ENCODE measurements at places on chromosomes 11 and 22. TPM values are rescaled to one million over a fixed set of nuclear protein-coding genes. Genes with fewer than 3 reads are reported as not detected.

GGTLC3 gene
- total RNA-seq = not detected

MCHR1 gene
- 0.50 TPM for total RNA-seq

DDI1 gene
- not detected for total RNA-seq

MISFA gene
- 1.3 TPM for total RNA-seq

NAA40 gene
- 8.7 TPM for total RNA-seq

OR52I1 gene
- total RNA-seq = not detected

NCAM1 gene
- 35.1 TPM for total RNA-seq

MUC5B gene
- not detected for total RNA-seq

C1QTNF4 gene
- 0.25 TPM for total RNA-seq

ROBO4 gene
- total RNA-seq = 3.0 TPM

A4GALT gene
- 1.8 TPM for total RNA-seq

ART1 gene
- not detected for total RNA-seq

MYO7A gene
- total RNA-seq = 0.12 TPM

TSSK2 gene
- total RNA-seq = not detected

OR5P2 gene
- total RNA-seq = not detected

AMOTL1 gene
- 31.5 TPM for total RNA-seq

MYBPC3 gene
- total RNA-seq = not detected

C11orf54 gene
- total RNA-seq = 11.1 TPM

SCO2 gene
- 2.7 TPM for total RNA-seq

PAX6 gene
- total RNA-seq = not detected

PLEKHB1 gene
- 2.5 TPM for total RNA-seq

DUSP8 gene
- 0.44 TPM for total RNA-seq

C11orf87 gene
- total RNA-seq = not detected

OR5M10 gene
- not detected for total RNA-seq

MFRP gene
- not detected for total RNA-seq

LYVE1 gene
- 0.22 TPM for total RNA-seq

APOL4 gene
- 0.12 TPM for total RNA-seq

ACRV1 gene
- total RNA-seq = not detected

GRAP2 gene
- total RNA-seq = not detected
